ENCODE measurements at places on chromosomes 11 and 22.
A peak's percentile ranks its signal among the peaks of the same experiment; 100 is the strongest.

- no peak for DNase-seq
These were observed 21.0 kb downstream of the MTMR3 start for GRCh38 chr22:29904020-29904419.

DNA sequence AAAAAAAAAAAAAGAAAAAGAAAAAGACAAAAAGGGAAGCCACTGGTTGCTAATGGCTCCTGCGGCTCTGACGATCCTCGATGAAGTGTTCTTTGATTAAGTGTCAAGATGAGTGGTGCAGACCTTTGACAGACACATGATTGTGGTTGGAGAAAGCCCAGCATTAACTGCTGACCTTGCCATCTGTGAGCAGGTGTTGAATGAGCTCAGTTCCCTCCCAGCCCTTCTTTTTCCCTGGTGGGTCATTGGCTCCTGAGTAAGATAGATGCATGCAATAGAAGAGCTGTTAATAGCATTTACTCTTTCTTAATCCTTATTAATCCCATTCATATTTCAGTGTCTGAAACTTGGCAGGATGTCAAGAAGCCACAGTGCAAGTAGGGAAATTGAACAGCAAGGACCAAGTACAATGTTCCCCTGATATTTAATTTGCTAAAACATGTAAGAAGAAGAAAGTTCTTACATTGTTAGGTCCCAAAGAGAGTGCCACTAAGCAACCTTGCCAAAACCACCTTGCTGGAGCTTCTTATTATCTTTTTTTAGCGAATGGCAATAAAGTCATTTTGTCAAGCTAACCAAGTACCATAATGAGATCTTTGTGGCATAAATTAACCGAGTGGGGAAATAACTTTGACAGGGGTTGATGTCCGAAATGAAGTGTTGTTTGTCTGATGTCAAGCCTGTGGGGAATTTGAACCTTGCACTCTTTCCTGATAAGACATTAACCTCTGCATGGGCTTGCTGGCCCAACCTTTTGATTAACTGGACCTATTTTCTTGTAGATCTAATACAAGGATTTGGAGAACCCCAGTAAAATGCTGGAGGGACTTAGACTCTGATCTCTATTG, 113.7 kb downstream of the PTPRJ start:
- peak; percentile 25 for DNase-seq

- DNase-seq: peak; percentile 61
These were observed 6.4 kb upstream of the PKNOX2 start for GRCh38 chr11:125157953-125158680.

DNA sequence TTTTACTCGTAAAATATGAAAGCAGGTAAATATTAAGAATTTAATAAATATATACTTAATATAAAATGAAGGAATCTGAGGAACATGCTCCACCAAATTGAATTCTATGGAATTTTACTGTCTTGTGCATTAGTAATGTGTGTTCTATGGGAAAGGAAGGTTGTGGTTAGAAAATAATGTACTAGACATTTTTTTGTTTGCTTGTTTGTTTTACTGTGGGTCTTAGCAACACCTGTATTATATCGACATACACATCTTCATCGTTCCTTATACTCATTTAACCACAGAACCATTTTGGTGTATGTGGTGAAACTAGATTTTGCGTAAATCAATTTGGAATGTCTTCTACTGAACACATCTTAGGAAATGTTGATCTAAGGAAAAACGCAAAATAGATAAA, 114.1 kb upstream of the MTMR2 start:
- DNase-seq: no peak

- DNase-seq: no peak
These were observed 233.9 kb downstream of the FAT3 start for GRCh38 chr11:92458486-92458885.

All from COR-L47 (cell line).